ENCODE measurements at places on chromosomes 5 and 9. TPM values are rescaled to one million over a fixed set of nuclear protein-coding genes. Genes with fewer than 3 reads are reported as not detected.
A peak's percentile ranks its signal among the peaks of the same experiment; 100 is the strongest.

DNA sequence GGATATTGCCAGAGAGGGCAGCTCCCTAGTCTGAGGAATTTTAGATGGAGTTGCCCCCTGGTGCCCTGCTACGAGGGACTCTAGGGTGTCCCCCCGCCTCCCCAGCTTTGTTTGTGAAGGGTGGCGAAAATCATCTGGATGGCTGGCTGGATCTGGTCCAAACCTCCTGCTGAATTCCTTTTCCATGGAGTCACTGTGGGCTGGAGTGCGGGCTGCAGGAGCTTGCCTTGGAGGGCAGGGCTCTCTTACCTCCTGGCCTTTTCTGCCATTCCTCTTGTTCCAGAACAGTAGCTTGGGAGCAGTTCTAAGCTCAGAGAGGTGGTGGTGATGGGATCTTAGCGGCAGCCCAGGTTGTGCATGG is 2.1 kb downstream of the SYNPO start:
- peak; percentile 64 for DNase-seq

GRCh38 chr5:79694183-79694582 is 4.5 kb downstream of the CMYA5 start:
- no peak for DNase-seq

DNA sequence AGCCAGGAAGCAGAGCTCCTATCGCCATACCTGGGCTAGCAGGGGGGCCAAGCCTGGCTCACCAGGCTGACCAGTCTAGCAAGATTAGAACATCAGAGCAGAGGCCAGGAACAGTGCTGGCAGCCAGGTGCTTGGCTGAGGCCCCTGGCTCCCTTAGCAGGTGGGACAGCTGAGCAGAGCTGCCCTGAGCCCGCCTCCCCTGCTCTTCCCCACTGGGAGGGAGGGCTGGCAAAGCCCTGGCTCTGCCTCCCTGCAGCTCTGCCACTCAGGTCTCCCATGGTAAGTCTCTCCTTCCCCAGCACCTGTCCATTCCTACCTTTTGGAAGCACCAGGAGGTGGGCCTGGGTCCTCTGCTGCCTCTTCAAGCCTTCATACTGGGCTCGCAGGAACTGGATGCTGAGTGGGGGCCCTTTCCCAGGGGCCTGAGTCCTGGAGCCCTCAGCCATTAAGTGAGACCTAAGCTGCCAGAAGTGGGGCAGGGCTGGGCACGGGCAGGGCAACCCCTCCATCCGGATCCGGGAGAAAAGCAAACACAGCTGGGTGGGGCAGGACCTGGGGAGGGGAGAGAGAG is 803 bp downstream of the C9orf152 start:
- DNase-seq = no peak

GRCh38 chr5:154849791-154850201 is 607 bp downstream of the FAXDC2 start:
- DNase-seq = no peak

GRCh38 chr5:126055348-126055729 is 367.9 kb upstream of the GRAMD2B start:
- DNase-seq = no peak

DNA sequence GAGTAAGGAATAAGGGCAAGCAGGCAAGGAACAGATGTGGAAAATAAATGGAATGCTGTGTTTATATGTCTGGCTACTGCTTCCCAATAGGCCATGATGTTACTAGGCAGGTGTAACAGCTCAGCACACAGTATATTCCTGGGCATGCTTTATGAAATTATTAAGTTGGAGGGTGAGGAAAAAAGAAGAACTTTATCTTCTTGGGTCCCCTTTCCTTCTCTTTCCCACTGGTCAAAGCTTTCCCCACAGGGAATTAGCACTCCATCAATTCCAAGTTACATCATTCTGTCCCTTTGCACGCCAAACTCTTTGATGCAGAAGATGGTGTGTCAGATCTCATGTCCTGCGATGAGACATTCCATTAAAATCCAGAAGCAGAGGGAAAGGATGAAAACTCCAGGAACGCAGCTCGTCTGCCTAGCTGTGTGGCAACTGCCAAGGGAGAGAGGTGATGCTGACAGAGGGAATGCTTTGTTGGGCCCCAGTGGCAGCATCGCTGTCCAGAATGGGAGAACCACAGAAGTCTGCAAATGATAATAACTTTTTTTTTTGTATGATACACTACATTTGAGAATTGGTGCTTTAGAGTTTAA is 447.3 kb upstream of the ARRDC3 start:
- no peak for DNase-seq

GRCh38 chr9:125803526-125803925 is 56.4 kb downstream of the PBX3 start:
- no peak for DNase-seq

DNA sequence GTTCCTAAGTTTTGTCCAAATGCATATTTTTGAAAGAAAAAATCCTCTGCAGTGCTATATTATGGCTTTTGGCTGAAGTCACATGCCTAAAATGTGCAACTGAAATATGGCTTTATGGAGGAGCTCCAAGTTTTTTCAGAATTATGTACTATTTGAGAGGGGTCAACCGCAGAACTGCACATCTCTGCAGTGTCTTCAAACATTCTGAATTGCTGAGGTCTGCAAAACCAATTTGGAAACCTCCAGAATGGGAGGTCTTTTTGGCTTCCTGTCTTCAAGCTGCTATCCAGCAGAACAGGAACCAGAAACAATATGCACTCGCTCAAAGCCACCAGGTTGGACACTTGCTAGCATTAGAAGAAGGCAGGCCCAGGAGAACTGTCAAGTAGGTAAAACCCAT is 376.0 kb upstream of the PAPPA start:
- DNase-seq = no peak

DNA sequence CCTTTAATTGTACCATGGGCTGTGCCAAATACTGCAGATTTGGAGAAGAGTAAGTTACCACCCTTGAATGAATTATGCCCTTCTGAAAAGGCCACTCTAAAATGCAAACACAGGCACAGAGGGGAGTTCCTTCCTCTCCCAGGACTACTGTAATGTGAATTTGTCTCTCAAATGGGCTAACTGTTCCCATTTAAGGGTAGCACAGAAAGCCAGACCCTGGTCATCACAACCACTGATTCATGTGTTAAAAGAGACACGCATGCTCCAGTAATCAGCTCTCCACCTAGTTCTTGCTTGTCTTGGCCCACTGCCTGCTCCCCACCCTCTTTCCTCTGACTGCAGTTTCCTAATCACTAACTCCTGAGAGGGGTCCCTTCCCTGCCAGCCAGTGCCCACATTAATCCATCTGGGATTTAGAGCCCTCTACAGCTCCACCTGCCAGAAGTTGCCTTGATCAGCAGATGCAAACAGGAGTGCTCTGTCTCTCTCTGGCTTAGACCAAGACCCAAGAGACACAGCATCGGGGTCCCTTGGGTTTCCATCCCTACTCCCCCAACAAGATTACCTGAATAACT is 382.4 kb downstream of the TMEM167A start:
- DNase-seq = no peak

- DNase-seq = no peak
Observed at GRCh38 chr9:114317665-114318357, 5.1 kb upstream of the ORM1 start.

GRCh38 chr9:124522121-124523098 is 15.2 kb upstream of the NR5A1 start:
- DNase-seq = no peak

DNA sequence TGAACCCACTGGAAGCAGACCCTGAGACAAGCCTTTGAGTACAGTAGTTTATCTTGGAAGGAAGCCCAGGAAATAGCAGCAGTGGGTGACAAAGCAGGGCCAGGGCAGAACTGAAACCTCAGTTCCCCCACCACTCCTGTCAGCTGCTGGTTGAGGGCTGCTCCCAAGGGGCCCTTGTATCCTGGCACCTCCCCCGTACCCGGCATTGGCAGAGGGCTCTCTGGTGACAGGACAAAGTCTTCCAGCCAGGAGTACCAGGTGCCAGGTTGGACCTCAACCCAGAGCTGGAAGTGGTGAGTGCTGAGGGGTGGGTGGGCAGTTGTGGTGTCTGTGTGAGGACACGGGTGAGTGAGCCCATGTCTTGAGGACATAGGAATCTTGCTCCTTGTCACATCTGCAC is 123.3 kb downstream of the PHF2 start:
- no peak for DNase-seq

GRCh38 chr5:173823274-173823644 is 64.9 kb upstream of the CPEB4 start:
- no peak for DNase-seq

WDR70 gene
- 35.9 TPM for total RNA-seq

SAXO1 gene
- under 0.01 TPM for total RNA-seq

VCAN gene
- 1.4 TPM for total RNA-seq

PHAX gene
- total RNA-seq = 50.2 TPM

EIF4E1B gene
- total RNA-seq = not detected

GLRA1 gene
- total RNA-seq = not detected

IGFBPL1 gene
- total RNA-seq = 0.33 TPM

XRCC4 gene
- 8.8 TPM for total RNA-seq

ECPAS gene
- 102 TPM for total RNA-seq

PCDHGB4 gene
- total RNA-seq = 9.3 TPM

SLC36A3 gene
- not detected for total RNA-seq

All from pulmonary artery endothelial cell (primary cell).